MCF 10A (cell line): ENCODE measurements at places on chromosomes 4 and X. TPM values are rescaled to one million over a fixed set of nuclear protein-coding genes. Genes with fewer than 3 reads are reported as not detected.

DNA sequence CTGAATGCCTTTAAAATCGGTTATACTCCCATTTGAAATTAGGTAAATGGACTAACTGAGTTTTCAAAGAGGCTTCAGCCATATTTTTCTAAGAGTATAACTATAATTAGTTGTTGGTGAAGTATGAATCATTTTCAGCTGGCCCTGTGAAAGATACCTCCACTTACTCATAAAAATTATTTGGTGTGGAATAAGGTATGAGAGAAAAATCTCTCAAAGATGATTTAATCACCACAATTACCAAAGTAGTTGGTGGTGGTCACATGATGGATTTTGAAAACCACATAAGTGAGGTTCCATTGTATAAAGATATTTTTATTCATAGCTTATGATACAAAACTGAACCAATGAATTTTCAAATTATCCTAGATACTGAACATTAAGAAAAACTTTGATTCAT lies 9.0 kb upstream of the KLHL2 start:
- no peak overlapping the region for H3K27ac ChIP-seq
- H3K4me1 ChIP-seq = peaks cover 16% of the 10 kb centered on the region
- no peaks in the 10 kb centered on the region for H3K36me3 ChIP-seq
- H3K4me3 ChIP-seq = no peak overlapping the region
- H3K27me3 ChIP-seq = no peaks in the 10 kb centered on the region

DNA sequence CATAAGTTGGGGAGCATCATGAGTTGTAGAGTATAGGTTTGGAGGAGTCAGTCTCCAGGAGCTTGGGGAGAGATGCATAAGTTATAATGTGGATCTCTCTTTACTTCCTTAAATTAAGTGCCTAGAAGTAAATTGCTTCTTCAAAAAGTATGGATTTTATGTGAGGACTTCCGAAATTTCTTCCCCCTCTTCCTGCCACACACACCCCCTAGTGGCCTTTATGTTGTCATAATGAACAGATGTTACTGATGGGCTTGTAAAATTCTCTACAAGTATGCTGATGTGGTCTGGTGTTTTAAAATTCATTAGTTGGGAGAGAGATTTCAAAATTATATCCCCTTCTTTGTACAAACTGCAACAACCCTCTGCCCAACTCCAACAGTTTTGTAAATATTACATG lies 2.3 kb upstream of the METTL14 start:
- H3K36me3 ChIP-seq = peaks cover 15% of the 10 kb centered on the region
- H3K27me3 ChIP-seq = no peaks in the 10 kb centered on the region
- peaks cover 14% of the 10 kb centered on the region for H3K4me1 ChIP-seq

- H3K4me1 ChIP-seq = peaks cover 6% of the 10 kb centered on the region
- H3K27ac ChIP-seq = no peak overlapping the region
- no peak overlapping the region for H3K4me3 ChIP-seq
- peaks cover 2% of the 10 kb centered on the region for H3K36me3 ChIP-seq
Measured at GRCh38 chr4:13430834-13431568, 53.1 kb downstream of the RAB28 start.

DNA sequence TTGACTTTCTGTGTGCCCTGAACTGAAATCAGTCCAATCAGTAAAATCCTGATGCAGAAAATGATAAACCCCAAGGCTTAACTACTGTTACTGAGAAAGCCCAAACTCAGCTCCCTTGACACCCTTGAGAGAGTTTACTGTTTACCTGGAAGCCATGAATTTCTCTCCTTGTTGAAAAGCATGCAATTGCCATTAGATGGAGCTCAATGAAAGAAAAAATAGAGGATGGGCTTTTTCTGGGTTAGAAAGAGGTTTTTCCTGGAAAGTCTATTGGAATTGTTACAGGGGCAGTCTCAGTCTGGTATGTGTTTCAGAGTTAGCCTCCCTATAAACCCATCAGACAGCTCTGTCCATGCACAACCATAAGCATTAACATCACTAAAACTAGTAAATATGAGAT lies 66.4 kb upstream of the C4orf54 start:
- peak; percentile 23 for DNase-seq
- no peak overlapping the region for H3K27ac ChIP-seq
- peaks cover 13% of the 10 kb centered on the region for H3K4me1 ChIP-seq
- no peak overlapping the region for H3K4me3 ChIP-seq

- no peak overlapping the region for H3K27ac ChIP-seq
- peaks cover 22% of the 10 kb centered on the region for H3K27me3 ChIP-seq
- no peaks in the 10 kb centered on the region for H3K36me3 ChIP-seq
Measured at GRCh38 chrX:135382260-135382659, 39.5 kb upstream of the SMIM10L2A start.

GRCh38 chrX:39619182-39620009 lies 478.4 kb downstream of the BCOR start:
- peaks cover 3% of the 10 kb centered on the region for H3K4me1 ChIP-seq
- DNase-seq = peak; percentile 10
- peaks cover 70% of the 10 kb centered on the region for H3K27me3 ChIP-seq

DNA sequence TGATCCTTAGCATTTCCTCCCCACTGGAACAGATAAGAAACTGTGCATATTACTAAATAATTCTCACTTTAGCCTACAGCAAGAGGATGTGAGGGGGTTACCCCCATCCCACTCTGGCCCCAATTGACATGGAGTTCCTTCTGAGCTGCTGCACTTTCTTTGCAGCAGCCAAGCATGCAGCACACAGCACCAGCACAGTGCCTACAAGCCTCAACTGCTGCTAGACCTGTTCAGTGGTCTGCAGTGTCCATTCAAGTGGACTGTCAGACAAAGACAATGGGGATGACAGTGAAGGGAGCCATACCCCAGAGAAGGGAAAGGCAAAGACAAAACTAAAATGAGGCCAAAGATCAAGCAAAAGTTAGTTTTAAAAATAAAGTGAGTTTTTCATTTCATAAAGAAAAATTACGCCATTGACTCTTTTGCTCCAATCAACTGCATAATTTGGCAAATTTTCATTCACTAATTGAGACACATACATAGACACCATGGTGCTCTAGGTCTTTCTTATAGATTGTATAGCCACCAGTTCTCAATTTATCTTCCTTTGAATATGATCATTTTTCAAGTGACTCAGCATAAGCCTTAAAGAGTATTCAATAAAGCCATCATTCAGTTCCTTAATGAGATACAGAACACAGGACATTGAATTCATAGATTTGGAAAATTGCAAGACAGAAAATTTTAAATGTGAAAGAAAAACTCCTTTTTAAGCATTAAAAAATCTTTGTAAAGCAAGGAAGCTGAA lies 410.6 kb downstream of the HNRNPD start:
- H3K27me3 ChIP-seq = no peaks in the 10 kb centered on the region
- H3K27ac ChIP-seq = no peak overlapping the region
- no peak overlapping the region for H3K4me3 ChIP-seq
- no peak for DNase-seq
- H3K36me3 ChIP-seq = no peaks in the 10 kb centered on the region

DNA sequence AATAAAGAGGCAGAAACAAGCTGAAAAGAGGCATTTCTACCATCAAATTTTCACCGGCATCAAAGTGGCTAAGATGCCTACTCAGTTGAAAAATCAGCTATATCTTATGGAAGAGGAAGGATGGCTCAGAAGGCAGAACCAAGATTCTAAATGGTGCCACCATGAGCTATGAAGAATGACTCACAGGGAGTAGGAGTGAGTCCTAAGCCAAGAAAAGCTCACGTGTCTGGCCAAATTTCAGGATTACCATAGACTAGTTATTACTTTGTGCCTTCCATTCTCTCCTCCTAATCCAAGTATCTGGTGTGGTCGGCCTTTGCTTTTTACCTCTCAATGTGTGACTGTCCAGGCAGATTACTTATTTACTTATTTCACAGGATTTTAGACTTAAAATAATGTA lies 54.8 kb downstream of the BMP3 start:
- H3K4me3 ChIP-seq = no peak overlapping the region
- peaks cover 10% of the 10 kb centered on the region for H3K4me1 ChIP-seq
- peak; percentile 33 for DNase-seq
- H3K27me3 ChIP-seq = no peaks in the 10 kb centered on the region
- no peaks in the 10 kb centered on the region for H3K36me3 ChIP-seq

DNA sequence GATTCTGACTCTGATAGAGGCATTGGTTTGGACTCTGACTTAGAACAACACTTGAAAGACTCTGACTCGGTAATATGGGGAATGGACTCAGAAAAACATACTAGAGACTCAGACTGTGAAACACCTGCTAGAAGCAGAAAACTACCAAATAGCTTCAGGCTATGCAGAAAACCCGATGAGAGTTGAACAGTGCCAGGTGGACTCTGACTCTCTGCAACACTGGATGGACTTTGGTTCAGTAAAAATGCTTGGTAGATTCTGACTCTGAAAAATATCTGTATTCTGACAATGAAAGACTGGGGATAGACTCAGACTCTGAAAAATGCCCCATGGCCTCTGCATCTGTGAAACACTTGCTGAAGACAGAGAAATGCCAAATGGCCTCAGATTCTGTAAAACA lies 215.1 kb upstream of the HDX start:
- DNase-seq = no peak
- no peaks in the 10 kb centered on the region for H3K4me1 ChIP-seq
- H3K27ac ChIP-seq = no peak overlapping the region
- H3K27me3 ChIP-seq = peaks cover 15% of the 10 kb centered on the region
- H3K4me3 ChIP-seq = no peak overlapping the region

DNA sequence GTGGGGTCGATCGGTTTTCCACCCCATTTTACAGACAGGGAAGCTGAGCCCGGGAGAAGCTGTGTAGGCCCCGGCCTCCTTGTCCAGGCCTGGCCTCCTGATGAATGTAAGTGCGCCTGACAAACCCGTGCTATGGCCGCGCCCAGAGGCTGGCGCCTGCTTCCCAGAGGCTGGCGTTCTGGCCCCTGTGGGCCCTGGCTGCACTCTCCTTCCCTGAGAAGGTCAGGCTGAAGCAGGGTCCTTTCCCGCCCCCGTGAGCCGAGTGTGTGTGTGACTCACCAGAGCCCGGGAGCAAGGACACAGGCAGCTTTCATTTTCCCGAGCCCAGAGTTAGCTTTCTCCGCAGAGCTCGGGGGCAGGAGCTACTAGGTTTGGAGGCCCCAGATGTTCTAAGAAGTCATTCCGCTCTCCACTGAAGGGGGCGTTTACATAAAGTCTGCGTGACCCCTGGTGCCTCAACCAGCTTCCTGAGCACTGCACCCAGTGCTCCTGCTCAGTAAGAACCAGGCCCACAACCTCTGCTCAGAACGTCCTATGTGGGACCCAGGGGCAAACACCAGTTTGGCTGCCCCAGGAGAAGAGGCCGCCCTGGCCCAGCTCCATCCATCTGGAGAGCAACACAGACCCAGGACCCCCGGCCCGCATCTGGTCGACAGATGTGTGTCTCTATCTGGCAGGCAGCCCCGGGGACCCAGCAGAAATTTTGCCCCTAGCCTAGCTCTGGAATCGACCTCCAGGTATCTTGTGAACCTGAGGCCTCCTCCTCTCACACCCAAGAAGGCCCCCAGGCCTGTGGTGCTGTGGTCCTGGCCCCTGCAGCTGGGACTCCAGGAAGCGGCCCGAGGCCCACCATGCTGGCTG lies 13.6 kb downstream of the UVSSA start:
- peaks cover 13% of the 10 kb centered on the region for H3K36me3 ChIP-seq
- no peaks in the 10 kb centered on the region for H3K27me3 ChIP-seq
- no peak for DNase-seq
- no peaks in the 10 kb centered on the region for H3K4me1 ChIP-seq

Gene HSFX4
- not detected in 2 replicates for total RNA-seq

Gene PRICKLE3
- total RNA-seq = 14.5 and 15.7 TPM in 2 replicates

Gene LDOC1
- 21.8 and 26.9 TPM in 2 replicates for total RNA-seq

Gene DGKK
- not detected in 2 replicates for total RNA-seq
